Ureter (tissue), 1 donor: ENCODE measurements at places on chromosomes 5 and 9. TPM values are rescaled to one million over a fixed set of nuclear protein-coding genes. Genes with fewer than 3 reads are reported as not detected.

The APBA1 gene
- total RNA-seq = 21.1 TPM

The WDR31 gene
- 5.1 TPM for total RNA-seq

- DNase-seq = no peak
Measured at GRCh38 chr5:148176480-148176879, 8.1 kb downstream of the SPINK14 start.

DNA sequence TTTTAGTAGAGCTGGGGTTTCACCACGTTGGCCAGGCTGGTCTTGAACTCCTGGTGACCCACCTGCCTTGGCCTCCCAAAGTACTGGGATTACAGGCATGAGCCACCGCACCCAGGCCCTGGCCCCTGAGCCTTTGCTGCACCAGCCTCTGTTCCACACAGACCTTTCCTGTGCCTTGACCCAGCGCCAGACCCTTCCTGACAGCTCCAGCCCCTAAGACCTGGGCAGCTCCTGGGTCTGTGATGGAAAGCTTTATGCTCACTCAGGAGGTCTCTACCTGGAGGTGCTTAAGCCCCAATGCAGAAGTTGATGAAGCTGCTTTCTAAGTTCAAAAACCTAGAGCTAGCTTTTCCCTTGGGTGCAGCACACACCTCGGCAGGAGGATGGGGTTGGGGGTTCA, 58.8 kb upstream of the NEK6 start:
- no peak for DNase-seq

DNA sequence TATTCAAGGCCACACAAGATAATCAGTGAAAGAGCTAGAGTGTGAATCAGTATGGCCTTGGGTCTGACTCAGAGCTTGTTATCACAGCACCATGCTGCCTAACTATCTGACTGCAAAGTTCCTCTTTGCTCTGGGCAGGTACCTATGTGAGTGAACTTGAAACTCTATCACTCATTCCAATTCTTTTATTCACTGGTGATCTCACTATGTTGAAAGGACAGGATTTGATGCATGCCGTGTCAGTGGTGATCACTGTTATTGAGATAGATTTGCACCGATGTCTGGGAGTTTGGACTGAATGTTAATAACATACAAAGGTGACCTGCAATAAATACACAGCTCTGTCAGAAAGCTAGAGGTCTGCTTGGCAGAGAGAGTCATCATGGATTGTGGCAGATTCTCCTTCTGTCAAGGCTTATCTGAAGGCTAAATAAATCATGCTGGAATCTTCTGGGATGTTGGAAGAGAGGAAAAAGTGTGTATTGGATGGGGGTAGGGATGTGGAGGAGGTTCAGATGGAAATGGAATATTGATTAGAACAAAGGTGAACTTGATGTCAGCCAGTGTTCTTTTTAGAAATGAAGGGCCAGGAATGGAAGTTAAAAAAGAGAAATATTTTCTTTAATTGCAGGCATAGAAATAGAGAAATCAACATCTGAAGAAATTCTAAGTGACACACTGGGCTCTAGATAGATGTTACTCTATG, 91.8 kb upstream of the TNC start:
- DNase-seq = no peak

- no peak for DNase-seq
Measured at GRCh38 chr5:169415948-169416347, 115.0 kb upstream of the SLIT3 start.

- DNase-seq = no peak
Measured at GRCh38 chr5:103464835-103465484, 97.6 kb downstream of the NUDT12 start.

GRCh38 chr5:136073714-136074529, 45.1 kb downstream of the TGFBI start:
- DNase-seq = peak; percentile 13
